ENCODE measurements at places on chromosomes 13 and 19. TPM values are rescaled to one million over a fixed set of nuclear protein-coding genes. Genes with fewer than 3 reads are reported as not detected.
A peak's percentile ranks its signal among the peaks of the same experiment; 100 is the strongest.

- peak; percentile 56 for DNase-seq
Observed at GRCh38 chr13:73055813-73056564, 2.8 kb upstream of the KLF5 start.

DNA sequence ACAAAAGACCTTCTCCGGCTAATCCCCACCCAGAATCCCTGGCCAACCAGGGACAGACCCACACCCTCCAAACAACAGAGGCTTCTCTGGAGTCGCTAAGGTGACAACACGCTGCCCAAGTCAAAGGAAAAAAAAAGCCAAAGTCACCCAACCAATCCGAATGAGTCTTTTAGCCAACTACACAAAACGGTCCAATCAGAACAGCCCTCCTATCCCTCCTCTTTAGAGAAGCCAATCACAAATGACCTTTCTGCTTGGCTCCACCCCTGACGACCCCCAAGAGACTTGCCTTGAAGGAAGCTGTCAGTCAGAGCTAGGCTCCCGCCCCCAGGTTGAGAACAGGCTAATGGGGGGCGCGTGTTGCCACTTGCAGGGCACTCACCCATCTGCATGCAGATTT is 6.6 kb upstream of the FBXW9 start:
- DNase-seq = peak; percentile 71

KLK7 gene
- 17.9 TPM for total RNA-seq

- DNase-seq = no peak
Observed at GRCh38 chr13:38412266-38412665, 62.6 kb downstream of the UFM1 start.

PRSS57 gene
- total RNA-seq = not detected

ZNF729 gene
- not detected for total RNA-seq

DNA sequence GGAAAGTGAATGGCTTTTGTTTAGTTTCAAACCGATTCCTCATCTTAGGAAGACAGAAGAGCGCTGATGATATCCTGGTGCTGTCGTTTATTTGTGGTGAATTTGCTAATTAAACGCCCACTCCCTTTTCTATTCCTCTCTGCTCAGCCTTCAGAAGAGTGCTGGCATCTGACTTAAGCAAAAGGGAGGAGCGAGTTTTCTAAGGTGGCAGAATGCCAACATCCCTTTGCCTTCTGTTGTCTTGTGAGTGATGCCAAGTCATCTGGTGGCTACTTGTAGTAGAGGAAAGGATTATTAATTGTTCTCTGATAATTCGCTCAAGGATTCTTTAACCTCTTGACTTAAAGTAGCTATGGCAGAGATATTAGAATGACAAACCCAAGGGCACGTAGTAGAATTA is 68.1 kb downstream of the ERCC5 start:
- no peak for DNase-seq

MRPS12 gene
- 82.3 TPM for total RNA-seq

DNA sequence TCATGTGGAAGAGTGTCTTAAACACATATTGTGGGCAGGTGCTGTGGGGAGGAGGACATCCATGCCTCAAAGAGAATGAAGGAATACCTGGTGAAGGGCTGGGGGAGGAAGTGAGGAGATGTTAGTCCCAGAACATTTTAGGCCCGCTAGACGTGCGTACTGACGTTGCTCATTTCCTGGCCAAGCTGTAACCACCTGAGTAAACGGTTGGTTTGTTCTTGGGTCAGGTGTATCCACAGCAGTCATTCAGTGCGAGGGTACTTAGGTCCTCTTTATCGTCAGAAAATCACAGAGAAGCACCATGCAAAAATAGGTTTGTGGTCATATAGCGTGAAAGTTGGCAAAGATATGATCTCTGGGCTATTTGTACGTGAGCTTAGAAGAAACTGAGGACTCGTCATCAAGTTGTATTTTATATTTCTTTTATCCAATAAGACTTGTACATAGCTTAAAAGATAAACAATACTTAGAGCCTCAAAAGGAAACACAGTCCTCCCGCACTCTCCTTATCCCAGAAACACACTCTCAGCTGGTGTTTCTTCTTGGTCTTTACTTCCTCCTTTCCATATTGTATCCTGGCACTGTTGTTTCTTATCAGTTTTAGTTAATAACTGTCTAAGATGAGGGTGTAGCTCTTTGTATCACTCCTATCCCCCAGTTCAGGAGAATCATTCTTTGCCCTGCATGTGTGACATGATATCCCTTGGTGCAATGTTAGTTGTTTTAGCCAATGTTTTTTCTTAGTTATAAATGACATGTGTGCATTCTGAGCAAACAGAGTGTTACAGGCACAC is 52.0 kb downstream of the ARHGEF7 start:
- DNase-seq = no peak

DNA sequence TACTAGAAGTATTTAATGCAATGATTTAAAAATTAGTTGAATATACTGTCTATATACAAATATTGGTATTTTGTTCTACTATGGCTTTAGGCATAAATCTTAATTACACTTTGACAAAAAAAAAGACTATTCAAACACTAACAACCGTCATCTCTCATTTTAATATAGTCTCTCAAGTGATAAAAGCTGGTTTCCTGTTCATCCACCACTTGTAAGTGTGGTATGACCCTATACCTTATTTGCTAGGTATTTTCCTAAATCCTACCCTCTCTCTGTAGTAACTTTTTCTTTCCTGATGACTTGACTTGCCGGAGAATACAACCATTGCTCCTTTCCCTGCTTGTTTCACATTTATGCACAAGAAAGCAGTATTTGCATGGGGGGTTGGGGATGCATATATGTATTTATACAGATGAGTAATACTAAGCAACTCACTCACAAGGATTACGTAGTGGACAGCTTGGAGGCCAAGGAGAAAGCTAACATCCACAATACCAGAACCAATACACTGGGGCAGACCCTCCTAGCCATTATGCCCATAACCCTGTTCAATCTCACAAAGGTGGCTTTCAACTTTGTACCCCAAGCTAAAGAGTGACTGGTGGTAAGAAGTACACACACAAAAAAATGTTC is 12.7 kb upstream of the EFNB2 start:
- DNase-seq = no peak

DNA sequence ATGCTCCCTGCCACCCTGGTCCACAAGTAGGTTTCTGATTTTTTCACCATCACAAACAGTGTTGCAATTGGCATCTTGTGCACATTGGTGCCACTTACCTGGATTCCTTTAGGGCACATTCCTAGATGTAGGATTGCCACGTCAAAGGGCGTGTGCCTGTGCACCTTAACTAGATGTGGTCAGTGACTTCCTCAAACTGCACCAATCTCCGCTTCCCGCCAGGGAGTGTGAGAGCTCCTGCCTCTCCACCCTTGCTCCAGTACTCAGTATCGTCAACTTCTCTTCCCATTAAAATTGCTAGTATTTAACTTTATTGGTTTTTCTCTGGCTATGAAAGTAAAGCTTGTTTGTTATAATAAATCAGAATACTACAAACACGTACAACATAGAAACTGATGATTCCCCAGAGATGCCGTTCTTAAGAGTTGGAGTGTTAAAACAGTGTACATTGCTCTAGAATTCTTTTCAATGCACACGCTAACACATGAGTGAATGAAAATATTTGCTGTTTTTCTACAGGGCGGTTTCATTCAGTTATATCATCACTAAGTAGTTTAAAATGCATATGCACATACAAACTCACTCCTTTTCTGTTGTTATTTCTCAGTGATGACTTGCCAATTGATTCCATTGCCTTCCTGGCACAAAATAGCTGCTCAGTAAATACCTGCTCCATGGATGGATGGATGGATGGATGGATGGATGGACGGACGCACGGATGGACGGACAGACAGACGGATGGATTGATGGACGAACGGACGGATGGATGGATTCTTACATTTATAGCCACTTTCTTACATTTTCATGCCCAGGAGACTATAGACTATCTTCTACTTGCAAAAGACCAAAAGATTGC is 23.4 kb downstream of the CCNE1 start:
- no peak for DNase-seq
